Chondrocyte (in vitro differentiated cells): ENCODE measurements at places on chromosomes 4 and X. TPM values are rescaled to one million over a fixed set of nuclear protein-coding genes. Genes with fewer than 3 reads are reported as not detected.

- no peak for DNase-seq
Observed at GRCh38 chrX:148601034-148601433, 100.6 kb downstream of the AFF2 start.

- no peak for DNase-seq
Observed at GRCh38 chr4:12487000-12487399, 997.1 kb downstream of the RAB28 start.

- no peak for DNase-seq
Observed at GRCh38 chr4:78661086-78661690, 109.6 kb downstream of the ANXA3 start.

DNA sequence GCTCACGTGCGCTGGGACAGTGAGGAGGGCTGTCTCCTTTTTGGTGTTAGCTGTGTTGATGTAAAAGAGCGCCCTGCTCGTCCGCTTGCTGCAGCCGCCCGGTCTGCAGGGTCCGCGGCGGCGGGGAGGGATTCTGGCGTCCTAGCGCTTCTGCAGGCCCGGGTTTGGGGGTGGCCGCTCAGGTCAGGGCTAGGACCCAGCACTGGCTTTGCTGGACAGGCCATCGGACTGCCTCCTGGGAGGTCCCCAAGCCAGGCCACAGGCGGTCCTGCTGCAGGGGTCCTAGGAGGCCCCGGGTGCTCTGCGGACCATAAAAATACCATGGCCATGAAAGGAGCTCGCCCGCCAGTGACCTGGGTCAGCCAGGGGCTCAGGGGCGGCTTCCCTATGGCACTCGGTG, 308.7 kb downstream of the DCTD start:
- DNase-seq = no peak

DNA sequence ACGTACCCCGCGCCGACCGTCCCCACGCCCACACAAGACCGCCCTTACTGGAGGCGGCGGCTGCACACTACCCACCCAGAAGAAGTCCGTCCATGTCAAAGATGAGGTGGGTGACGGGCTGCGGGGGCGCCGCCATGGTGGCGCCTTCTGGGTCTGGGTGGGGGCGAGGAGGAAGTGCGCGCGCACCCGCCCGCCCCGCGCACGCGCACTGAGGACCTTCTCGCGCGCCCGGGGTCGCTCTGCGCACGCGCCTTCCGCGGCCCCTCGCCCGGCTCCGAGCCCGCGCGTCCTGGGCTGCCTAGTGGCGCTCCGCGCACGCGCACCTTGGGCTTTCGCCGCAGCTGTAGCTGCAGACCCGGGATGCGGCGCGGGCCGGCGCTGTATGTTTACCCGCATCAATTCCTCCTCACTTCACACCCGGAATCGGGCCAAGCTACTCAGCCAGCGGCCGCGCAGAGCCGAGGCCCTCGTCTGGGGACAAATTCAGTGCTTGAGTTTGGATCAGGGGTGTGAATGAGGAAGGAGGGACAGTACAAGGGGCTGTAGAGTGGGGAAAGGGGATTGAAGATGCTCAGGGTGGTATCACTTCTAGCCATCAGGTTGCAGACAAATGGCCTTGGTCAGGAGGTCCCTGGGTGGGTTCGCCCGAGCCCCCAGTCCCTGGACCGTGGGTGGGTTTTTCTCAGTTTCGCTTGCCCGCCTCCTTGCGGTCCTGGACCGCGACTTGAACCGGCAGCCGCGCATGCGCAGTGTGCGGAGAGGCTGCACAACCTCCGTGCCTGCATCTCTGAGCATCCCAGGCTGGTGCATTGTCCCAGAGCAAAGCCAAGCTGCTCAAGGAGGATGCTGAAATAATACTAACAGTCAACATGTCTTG, at the start of gene PUDP:
PUDP (minus strand) TSS at position 176 of the 877 bp plus-strand sequence; CDS start at position 136, 40 bp downstream.
- DNase-seq = peak; percentile 95

DNA sequence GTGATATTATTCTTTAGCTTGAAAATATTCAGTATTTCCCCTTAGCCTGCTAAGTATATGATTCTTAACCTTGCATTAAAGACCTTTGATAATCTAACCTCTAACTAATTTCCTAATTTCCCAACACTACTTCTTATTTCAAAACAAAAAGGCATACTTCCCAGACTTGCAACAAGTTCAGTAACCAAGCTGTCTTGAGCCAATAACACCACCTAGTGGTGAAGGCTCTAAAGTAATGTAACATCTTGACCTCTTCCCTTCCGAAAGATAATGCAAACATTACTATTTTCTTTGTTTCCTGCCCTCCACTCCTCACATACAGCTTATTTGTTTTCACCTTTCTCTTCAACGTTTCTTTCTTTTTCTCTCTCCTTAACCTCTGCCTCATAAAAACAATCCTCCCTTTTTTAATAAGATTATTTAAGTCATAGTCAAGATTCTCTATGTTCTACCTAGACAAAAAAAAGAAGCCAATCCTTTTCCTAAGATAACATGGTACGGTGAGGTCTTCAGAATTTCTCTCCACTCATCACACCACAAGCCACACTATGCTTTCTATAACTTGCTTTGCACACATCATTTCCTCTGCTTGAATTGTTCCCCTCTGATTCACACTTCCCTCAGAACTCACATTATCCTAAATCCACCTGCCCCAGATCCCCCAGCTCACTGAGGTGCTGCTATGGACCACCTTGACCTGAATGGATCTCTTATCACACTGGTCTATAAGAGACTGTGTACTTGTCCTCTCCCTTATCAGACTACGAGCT, 3.5 kb downstream of the FAT1 start:
- no peak for DNase-seq

DNA sequence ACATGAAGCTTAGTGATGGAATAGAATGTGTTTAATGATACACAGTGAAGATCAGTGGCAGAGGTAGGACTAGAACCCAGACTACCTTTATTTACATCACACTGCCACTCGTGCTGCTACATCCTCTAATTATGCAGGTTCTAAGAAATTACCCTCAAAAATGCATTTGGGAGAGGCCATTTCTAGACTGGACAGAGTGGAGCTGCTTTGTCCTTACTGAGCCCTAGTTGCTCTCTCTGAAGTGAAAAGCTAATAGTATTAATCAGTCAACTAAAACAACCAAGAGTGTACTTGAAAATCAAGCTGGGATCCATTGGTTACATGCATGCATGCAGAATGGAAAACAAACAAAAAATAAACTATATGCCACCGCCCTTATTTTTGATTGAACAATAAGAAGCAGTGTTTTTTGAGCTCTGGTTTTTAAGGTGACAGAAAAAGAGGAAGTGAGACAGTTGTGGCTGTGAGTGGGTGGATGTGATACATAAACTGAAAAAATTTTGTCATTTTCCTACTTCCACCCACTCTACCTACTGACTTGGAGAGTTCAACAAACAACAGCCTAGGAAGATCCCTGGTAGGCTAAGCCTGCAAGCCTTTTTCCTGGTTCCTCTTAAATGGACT, 6.8 kb upstream of the VSIG4 start:
- DNase-seq = no peak

DNA sequence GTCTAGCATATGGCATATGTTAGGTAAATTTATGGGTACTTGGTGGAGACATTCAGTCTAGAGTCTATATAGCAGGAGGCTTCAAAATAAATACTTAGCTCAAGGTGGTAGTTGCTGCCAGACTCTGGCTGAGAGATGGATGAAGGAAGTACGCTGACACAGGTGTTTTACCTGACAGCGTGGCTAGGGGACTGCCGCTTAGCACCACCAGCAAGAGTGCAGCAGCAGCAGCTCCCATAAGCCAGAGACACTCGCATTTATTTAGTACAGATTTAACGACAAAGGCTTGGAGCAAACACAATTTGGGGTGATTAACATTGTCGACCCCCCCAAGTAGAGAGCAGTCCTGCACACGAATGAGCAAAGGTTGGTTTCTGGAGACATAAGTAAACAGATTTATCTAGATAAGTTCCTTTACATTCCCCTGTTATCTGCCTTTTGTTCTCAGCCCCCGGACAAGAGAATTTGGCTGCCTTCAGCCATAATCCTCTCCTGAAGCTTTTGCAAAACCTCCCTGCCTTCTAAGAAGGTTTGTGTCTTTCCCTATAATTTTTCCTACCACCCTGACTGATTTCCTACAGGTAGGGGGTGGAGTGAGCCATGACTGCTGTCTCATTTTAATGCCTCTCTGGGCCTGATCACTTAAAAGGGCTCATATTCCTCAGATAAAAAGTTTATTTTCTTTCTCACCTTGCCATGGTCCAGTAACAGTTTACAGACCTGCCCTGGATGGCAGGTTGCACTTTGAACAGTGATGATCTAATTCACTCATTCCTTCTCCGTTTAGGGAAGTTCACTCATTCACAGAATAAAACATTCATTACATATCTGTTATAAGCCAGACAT, 64.6 kb downstream of the RHOH start:
- DNase-seq = no peak

DNA sequence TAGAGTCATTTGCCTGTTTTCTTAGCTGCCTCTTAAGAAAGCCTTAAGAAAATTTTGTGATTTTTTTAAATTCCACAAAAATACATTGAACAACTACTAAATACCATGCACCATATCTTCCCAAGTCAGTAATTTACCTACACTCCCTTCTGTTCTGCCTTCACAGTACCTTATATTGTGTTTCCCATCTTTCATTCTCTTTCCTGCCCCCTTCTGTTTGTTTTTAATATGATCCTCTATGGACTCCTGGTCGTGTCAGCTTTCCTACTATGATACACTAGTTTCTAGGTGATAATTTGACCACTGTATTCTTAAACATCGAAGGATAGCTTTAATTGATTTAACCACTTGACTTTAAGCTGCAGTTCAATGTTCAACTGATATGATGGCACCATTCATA, 297.7 kb upstream of the HAND2 start:
- no peak for DNase-seq

GRCh38 chrX:125205133-125205917, 114.3 kb upstream of the TEX13C start:
- DNase-seq = no peak

SPANXC gene
- total RNA-seq = not detected in 3 replicates

CTAG2 gene
- not detected in 3 replicates for total RNA-seq

PRR32 gene
- total RNA-seq = not detected in 3 replicates

TLR2 gene
- total RNA-seq = 1.0 to 1.9 TPM (median 1.7 TPM) in 3 replicates

RBMXL3 gene
- total RNA-seq = not detected in 3 replicates
